ENCODE measurements at places on chromosomes 7 and 10.

GRCh38 chr7:41446606-41447449 lies 256.1 kb downstream of the INHBA start:
- DNase-seq: no peak

DNA sequence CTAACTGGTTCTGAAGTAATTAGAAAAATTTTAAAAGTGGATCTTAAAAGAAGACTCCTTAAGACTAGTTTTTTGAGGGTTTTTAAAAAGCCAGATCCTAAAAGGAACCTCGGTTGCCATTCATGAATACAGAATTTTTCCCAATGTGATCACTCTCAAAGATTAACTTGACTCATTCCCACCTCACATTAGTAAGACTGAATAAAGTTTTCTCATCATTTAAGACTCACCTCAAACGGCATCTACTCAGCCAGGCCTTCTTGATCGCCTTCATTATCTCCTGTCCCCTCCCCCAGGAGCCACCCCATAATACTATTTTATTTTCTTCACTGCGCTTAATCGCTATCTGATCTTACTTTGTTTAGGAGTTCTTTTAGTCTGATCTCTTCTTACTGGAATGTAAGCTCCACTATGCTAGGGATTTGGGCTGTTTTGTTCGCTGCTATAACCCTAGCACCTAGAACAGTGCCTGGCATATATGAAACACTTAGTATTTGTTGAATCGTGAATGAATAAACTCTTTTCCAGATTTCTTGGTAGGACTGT lies 55.9 kb upstream of the PCGF5 start:
- no peak for DNase-seq

DNA sequence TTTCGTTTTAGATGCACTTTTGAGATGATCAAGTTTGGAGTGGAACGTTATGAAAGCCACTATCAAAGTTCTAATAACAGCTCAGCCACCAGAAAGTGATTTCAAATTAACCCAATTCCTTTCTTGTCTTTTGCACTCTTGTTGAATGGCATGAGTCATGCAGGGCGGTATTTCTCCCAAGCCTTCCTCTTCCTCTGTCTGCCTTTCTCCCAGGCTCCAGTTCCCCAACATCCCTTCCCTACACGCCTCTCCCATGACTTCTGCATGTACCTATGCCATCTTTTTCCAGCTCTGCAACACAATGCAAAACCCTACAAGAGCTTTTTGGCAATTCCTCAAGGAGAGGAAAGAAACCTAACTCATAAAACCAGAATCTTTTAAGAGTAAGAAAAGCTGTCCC lies 21.8 kb upstream of the NPS start:
- DNase-seq: no peak

DNA sequence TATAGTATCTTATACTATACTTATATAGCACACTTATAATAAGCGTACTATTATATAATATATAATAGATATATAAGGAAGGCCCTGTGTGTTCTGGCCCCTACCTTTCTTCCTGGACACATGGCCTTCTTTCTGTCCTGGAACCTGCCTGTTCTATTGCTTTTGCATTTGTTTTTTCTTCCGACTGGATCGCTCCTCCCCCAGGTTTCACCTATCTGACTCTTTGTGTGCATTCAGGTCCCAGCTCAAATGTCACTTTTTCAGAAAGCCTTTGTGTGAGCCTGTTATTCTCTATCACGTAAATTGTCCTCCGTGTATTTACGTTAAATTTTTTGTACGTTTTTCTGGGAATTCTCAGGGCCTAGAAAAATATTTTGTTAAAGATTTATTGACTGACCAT lies 2.9 kb upstream of the TRIM8 start:
- no peak for DNase-seq

DNA sequence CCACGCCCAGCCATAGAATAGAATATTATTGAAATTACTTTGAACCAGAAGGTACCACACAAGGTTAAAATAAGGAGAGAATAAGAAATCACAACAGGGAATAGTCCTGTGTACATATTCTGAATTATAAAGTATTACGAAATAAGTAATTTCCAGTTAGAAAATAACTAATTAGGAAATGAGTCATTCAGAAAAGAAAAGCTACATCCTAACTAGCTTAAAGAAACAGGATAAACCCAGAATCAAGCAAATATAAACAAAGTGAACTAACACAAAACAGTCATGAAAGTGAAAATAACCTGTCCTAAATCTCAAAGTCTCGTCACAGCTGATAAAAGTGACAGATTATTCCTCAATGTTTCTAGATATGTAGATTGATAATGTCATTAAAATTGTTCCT lies 74.8 kb upstream of the NEBL start:
- no peak for DNase-seq

DNA sequence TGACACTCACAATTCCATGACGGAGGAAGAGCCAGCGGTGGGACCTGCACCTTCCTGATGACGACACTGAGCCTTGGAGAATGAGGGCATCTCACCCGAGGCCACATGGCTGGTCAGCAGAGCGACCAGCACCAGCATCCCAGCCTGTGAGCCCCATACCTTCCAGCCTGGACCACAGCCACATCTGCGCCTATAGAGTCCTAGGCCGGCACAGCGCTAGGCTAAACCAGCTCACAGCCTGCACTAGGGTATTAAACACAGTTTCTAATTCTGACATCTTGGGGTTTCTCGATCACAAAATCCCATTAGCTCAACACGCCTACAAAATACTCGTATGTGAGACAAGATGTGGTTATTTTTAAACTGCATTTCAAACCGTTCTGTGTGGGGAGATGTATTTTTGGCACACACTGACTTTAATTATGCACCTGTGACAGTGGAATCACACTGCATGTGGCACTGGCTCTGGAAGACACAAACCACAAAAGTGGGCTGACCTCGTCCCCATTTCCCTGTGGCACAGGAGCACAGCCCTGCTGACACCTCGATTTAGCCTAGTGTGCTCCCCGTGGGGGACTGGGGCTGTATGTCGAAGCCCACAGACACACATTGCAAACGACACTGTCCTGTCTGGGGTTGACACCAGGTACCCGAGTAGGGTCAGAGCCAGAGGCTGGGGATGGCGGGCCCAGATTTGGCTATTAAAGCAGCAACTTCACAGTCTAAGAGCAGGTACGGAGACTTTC lies 32.5 kb downstream of the CPXM2 start:
- DNase-seq: no peak

- no peak for DNase-seq
Observed at GRCh38 chr10:124303662-124304418, 114.9 kb downstream of the OAT start.

- no peak for DNase-seq
Observed at GRCh38 chr10:113381416-113381815, 171.4 kb upstream of the HABP2 start.

GRCh38 chr10:130545122-130545521 lies 408.9 kb downstream of the GLRX3 start:
- DNase-seq: no peak

DNA sequence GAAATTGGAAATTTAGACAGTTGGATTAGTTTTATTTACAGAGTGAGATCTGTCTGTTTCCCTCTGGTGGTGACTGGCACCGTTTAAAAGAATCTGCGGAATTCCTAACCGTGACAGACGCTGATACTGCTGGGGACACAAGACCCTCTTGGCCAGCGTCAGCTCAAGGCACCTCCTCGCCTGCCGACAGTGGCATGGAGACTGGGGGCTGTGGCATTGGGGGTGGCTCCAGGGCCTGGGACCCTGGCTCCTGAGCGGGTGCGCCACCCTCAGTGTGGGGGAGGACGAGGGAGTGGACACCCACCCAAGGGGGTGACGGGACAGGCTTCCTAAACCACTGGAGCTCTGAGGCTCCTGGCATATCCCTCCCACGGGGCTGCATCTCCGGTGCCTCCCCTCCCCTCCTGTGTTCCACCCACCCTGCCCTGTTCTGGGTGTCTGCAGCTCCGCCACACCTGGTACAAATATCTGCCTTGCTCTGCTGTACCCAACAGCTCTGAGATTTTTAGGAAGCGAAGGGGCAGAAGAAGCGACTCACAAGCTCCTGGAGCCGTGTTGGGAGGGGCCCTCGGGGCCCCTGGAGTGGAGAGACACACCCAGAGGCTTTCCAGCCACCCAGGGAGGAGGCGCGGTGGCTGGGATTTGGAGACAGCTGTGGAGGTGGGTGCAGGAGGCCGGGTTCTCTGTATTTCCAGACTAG lies 178.7 kb downstream of the DNAJB6 start:
- DNase-seq: no peak

GRCh38 chr7:2326951-2327350 lies 12.7 kb upstream of the SNX8 start:
- DNase-seq: no peak

DNA sequence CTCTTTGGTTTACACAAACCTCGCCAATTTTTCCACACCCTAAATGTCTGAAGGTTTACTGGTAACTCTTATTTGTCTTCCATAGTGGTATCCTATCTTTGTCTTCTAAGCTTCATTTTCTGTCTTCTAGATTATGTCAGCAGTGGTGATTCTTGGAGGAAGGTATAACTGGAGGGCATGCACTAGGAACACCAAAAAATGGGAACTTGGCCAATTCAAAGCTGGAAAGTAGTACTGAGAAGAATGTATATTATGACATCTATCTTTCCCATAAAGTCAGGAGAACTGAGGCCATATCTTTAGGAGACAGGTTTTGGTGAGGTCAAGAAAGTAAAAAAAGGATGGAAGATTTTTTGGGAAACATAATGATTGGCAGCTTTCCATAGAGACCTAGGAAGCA lies 113.3 kb downstream of the CPEB3 start:
- no peak for DNase-seq

DNA sequence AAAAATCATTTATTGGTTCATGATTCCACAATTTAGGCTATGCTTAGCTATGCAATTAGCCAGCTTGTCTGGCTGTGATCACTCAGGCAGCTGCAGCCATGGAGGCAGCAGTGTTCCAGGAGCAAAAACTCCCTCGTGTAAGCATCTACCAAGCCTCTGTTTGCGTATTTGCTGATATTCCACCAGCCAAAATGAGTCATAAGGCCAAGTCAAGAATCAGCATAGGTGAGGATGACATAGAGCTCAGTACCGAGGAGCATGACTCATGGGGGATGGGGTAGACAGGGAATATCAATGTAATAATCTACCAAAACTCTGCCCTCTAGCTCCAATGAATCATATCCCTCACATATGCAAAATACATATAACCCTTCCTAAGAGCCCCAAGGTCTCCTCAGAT lies 63.3 kb downstream of the IMMP2L start:
- DNase-seq: no peak

GRCh38 chr7:94970085-94970576 lies 62.7 kb downstream of the PPP1R9A start:
- DNase-seq: no peak

DNA sequence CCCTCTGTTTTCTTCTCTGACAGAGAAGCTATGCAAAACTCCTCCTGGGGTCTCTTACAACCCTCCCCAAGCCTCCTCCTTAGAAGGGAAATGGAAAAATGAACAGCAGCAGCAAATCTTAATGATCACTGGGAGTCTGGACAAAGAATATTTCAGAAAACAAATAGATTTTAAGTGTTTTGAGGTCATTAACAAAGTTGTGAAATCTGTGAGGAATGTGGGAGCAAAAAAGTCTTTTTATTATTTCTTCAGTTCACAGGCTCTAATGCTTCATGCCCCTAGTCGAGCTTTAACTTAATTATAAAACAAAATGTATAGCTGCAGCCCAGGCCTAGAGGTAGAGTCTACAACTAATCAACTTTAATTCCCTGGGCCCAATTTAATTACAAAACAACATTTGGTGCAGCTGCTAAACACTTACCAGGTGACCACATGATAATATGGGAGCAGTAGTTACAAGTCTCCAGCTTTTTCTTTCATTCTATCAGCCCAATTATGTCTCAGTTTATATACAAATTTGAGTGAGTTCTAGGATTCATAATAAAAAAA lies 293.2 kb downstream of the THSD7A start:
- no peak for DNase-seq

DNA sequence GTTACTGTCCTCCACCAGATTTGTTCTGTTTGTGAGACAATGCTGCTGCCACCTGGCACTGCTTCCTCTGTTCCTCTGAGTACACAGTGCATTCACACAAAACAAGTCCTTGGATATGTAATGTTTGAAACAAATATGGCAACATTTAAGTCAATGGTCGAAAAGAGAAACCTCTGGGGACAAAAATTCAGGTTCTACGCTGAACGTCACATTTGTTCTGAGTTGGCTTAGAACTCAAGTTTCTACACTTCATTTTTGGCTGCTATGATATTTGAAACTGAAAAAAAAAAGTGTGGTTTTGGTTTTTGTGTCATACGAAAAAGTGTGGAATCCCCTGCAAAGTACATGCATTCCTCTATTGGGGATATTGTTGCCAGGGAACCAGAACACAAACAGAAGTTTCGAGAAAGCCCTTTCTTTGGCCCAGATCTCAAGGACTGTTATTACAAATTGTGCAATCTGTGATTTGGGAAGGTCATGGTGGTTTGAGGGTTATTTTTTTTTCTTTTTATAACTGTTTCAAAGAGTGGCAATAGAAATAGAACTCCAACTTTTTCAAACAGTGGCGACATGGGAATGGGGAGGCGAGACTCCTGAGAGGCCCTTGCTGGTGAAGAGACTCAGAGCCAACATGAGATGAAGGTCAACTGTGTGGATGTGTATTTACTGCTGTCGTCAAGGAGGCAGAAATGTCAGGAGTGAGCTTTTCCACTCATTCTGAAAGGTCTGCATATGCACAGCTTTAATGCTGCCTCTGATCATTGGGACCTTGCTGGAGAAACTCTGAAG lies 127.5 kb downstream of the CUBN start:
- DNase-seq: no peak

DNA sequence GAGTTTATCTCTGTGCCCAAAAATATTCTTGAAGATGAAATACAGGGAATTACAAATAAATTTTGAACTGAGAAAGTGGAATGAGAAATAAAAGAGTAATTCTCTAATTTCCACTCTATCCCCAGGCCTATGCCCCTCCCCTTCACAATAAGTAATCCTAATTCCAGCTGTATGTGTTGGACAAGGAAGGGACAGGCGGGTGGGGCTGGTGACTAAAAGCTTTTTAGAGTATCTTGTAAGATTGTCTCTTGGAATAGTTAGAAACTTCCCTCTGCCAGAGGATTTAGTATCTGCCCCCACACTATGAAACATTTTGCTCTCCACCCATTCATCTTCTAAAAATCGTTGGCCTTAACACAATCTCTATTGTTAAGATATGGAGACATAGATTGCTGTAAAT lies 199.2 kb downstream of the MBL2 start:
- no peak for DNase-seq

DNA sequence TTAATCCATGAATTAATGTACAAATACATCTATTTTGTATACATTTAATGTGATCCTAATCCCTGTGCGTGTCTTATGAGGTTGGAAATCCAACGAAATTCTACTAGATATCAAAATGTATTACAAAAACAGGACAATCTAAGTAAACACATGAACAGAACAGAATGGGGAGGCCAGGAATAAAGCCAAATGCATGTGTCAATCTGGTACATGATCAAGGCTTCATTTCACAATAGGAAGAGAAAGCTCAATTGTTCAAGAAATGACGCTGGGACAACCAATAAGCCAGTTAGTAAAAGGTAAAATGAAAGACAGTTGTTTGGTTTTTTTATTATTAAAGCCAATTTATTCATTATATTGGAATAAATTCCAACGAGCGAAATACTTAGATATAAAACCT lies 83.0 kb downstream of the COL13A1 start:
- DNase-seq: no peak

GRCh38 chr7:142176901-142177300 lies 65.4 kb downstream of the MGAM2 start:
- no peak for DNase-seq
